ENCODE measurements at places on chromosomes 2 and 18. TPM values are rescaled to one million over a fixed set of nuclear protein-coding genes. Genes with fewer than 3 reads are reported as not detected.
A peak's percentile ranks its signal among the peaks of the same experiment; 100 is the strongest.

Gene IMP4
- 76.5 TPM for total RNA-seq

Gene UGT1A3
- total RNA-seq = 20.8 TPM

Gene APLF
- total RNA-seq = 8.9 TPM

Gene CDCA7
- total RNA-seq = 5.5 TPM

Gene MYO1B
- 87.6 TPM for total RNA-seq

Gene CYP1B1
- 12.3 TPM for total RNA-seq

Gene WIPF1
- 35.7 TPM for total RNA-seq

Gene CDH19
- 1.2 TPM for total RNA-seq

Gene SAP130
- 22.5 TPM for total RNA-seq

Gene DYSF
- total RNA-seq = 15.2 TPM

DNA sequence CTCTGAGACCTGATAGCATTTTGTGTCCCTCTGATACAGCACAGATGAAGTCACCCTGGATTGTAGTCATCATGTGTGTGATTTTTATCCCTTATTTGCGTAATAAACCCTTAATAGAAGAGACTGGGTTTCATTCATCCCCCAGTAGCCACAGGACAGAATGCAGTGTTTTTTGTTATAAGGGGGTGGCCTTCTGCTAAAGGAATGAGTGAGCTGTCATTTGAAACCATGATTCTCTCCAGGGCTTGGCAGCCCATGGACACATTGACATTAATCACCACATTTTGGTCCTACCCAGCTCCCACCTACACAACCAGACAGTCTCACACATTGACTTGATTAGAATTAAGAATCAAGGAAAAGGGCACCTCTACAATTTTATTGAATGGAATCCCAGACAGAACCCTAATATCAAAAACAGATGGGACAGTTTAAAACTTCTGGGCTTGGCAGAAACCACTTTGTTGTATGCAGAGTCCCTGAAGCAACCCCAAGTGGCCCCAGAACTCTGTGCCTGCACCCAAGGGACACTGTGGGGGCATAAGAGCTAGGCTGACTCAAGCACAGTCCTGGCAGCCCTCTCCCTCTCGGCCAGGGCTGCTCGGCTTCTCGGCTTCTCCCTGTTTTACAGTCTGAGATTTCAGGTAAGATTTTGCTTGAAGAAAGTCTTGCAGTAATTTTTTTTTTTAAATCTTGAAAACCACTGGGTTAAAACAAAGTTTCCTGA lies 254.0 kb upstream of the SLC14A2 start:
- DNase-seq = no peak

- DNase-seq = peak; percentile 75
These were observed 863 bp upstream of the SIX2 start for GRCh38 chr2:45009928-45010701.

GRCh38 chr2:41985573-41986095 lies 62.2 kb upstream of the PKDCC start:
- no peak for DNase-seq

DNA sequence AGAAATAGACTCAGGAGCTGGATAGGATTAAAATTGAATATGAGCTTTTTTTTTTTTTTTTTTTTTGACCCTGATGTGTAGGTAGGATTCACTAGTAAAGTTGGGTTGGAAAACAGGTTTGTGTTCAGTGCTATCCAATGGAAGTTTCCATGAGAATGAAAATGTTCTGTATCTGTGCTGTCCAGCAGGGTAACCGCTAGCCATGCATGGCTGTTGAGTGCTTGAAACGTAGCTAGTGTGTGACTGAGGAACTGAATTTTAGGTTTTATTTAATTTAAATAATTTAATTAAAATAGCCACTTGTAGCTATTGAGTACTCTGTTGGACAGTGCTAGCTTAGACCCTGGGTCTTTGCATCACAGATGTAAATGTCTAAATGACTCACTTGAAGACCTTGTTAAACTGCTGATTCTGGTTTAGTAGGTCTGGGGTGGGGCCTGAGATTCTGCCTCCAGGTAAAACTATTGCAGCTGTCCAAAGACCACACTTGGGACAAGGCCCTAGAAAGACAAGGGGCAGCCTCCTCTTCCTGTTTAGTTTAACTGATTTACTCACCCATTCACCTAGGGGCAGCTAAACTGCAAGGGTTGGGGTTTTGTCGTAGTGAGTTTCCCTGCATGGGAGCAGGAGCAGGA lies 84.7 kb upstream of the STON1 start:
- no peak for DNase-seq

GRCh38 chr2:137942833-137943677 lies 21.2 kb upstream of the HNMT start:
- no peak for DNase-seq

DNA sequence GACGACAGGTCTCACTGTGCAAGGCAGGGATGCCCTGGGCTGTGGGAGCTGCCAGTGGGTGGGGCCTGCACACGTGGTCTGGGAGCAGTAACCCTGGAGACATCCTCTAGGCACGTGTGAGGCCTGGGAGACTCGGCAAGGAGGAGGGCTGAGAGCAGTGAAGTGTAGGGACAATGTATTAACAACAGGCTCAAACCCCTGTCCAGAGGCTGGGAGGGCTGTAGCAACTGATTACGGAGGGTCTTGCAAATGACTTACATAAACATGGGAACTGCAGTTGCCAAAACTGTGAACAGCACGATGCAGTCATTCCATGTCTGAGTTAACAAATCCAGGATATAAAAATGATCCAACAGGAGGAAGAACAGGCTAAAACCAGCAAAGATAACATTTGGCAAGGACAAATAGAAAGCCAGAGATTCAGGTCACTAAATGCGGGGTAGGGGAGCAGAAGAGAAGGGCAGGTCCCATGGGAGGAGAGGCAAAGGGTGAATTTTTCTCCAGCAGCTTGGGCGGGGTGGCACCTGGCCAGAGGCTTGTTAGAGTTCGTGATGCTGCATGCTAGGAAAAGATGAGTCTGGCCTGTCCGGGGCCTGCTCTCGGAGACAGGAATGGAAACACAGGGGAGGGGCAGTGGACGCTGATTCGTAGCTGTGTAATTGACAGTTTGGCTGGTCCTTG lies 44.9 kb downstream of the CYP27C1 start:
- DNase-seq = peak; percentile 84

- no peak for DNase-seq
These were observed 225.8 kb downstream of the ALPK2 start for GRCh38 chr18:58402951-58403702.

- no peak for DNase-seq
These were observed 122.3 kb upstream of the CD226 start for GRCh38 chr18:70069965-70070364.

GRCh38 chr2:159604159-159604558 lies 12.2 kb downstream of the BAZ2B start:
- no peak for DNase-seq

DNA sequence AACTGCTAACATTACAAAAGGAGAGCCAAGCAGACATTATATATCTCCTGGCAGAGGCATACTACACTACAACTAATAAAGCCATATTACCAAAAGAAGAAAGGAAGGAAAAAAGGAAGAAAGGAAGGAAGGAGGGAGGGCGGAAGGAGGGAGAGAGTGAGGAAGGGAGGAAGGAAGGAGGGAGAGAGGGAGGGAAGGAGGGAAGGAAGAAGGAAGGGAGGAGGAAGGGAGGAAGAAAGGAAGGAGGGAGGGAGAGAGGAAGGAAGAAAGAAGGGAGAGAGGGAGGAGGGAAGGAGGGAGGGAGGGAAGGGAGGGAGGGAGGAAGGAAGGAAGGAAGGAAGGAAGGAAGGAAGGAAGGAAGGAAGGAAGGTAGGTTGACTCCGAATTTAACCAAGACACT lies 133.4 kb downstream of the PDE11A start:
- no peak for DNase-seq

- no peak for DNase-seq
These were observed 46.3 kb upstream of the RAB12 start for GRCh38 chr18:8562919-8563318.

- DNase-seq = no peak
These were observed 109.5 kb downstream of the PXDN start for GRCh38 chr2:1634681-1635341.

DNA sequence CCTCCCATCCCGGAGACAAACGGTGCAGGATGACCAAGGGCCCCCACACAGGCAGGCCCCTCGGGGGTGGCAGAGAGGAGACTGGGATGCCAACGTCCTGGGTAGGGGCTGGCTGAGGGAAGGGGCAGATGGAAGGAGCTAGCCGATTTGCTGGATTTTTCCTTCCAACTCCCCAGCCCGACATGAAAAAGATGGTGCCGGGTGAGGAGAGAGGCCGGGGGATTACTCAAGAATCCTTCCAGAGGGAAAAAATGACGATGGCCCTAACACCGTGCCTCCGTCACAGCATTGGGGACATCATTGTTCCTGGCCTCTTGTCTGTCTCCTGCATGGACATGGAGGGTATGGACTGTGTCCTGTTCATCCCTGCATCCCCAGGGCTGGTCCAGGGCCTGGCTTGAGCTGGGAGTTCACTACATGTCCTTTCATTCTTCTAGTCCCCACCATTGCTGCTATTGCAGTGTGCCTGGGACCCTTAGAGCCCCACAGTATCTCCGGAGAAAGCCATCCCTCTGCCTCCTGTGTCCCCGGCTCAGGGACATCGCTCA lies 217.7 kb downstream of the TNS1 start:
- no peak for DNase-seq

Measured in ureter (tissue), 1 donor.